Thymus (tissue), 14 donors: ENCODE measurements at places on chromosomes 12 and 14. TPM values are rescaled to one million over a fixed set of nuclear protein-coding genes. Genes with fewer than 3 reads are reported as not detected.

The PSMB11 gene
- total RNA-seq, result 48.7 TPM

The LPAR5 gene
- 2.4 TPM for total RNA-seq

The ADGRD1 gene
- total RNA-seq, result 0.94 TPM

The TMBIM4 gene
- 88.7 TPM for total RNA-seq

The MANSC1 gene
- total RNA-seq, result 1.0 TPM

The NUP37 gene
- total RNA-seq, result 52.8 TPM

The NR1H4 gene
- total RNA-seq, result 0.05 TPM

The PAPLN gene
- total RNA-seq, result 8.7 TPM

The DHH gene
- total RNA-seq, result 0.09 TPM
